Activated T-helper 1 cell treated with anti-CD3 and anti-CD28 coated beads, Interleukin-2, amount 50 U/mL, for 16 hours (primary cell): ENCODE measurements at places on chromosomes 4 and X.

DNA sequence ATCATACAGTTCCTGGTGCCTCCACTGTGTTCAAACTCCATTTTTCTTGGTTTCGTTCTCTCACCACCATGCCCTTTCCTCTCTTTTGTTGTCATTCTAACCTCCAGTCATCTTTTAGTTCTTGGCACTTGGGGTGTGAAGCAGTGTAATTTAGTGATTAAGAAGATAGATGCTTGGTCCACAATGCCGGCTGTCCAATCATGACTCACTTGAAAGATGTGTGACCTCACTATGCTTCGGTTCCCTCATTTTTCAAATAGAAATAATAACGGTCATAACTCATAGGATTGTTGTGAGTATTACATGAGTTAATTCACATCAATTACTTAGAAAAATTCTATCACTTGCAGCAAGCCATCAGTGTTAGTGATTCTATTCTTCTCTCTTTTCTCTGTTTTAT lies 327.8 kb downstream of the ADGRL3 start:
- no peak for DNase-seq

DNA sequence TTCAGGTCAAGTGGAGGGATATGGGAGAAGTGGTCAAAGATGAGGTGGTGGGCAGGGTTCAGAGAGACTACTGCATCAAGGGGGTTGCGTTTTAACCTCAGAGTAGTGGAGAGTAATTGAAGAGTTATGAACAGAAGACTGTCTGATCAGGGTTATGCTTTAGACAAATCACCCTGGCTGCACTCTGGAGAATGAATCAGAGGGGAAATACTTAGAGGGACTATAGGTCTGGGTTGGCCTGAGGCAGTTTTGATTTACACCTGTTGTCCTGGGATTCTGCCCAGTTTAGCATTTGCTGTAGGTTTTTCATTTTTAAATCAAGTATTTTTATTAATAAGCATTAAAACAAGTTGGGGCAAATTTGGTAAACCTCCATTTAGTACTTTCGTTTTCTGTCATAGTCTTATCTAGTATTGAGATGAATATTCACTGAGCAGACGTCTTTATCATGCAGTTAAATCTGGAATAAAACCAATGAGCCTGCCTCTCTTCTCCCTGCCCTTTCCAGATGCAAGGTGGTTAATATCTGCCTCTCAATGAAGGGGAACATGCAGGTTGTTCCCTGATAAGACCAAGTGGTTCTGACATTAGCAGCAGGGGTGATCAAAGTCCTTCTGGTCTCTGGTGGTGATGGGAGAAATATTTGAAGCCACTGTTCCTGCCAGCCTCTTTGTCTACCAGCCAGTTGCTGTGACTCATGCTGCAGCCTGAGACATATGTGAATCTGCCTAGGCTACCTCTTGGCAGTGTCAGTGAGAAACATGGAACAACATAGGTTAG lies 116.0 kb upstream of the RPS6KA3 start:
- no peak for DNase-seq

- DNase-seq: no peak
These were observed 65.7 kb downstream of the FREM3 start for GRCh38 chr4:143634763-143635162.

DNA sequence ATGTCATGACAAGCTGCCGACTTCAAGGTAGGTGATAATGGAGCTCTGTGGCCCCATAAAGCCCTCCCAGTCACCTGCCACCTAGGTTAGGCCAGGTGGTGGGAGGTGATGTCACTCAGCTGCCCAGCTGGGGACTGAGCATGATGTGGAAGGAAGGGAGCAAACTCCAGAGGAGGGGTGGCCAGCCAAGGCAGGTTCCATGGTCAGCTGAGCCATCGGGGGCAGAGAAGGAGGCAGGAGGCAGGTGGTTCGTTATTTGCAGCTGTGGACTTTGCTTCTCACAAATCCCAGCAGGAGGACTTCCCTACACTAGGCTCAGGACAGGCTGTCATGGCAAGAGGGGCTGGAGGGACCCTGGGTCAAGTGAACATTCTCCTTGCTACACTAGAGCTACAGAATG lies 2.1 kb downstream of the CCDC120 start:
- no peak for DNase-seq

GRCh38 chr4:35238793-35239192 lies 1005.5 kb downstream of the ARAP2 start:
- DNase-seq: no peak

DNA sequence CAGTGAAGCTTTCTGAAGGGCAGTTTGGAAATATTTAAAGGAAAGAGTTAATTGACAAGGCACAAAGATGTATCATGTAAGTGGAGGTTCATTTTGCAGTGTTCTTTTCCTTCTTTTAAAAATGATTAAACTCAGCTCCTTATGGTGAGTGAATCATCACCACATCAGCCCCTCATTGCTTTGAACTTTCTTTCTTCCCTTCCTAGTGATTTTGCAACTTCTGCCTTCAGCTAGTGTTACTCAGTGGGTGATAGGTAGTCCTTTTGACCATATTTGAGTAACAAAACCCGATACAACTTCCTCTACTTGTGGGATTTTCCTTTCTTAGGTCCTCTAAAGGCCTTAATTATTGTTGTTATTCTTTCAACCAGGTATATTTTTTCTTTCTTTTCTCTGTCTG lies 8.2 kb downstream of the ZCCHC4 start:
- no peak for DNase-seq

DNA sequence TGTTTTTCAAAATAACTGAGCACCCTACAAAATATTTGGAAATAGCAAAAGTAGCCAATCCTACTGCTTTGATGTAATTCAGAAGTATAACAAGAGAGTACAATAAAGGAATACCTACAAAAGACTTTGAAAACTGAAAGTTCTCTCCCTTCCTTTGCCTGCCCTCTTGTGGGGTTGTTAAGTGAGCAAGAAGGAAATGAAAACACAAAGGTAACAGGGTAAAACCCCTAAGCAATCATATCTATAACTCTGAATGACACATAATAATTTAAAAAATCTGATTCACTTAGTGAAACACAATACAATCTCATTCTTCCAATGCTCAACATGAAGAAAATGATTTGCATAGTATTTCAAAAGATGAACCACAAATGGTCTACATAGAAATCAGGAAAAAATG lies 98.2 kb downstream of the FRYL start:
- DNase-seq: no peak

- DNase-seq: no peak
These were observed 27.8 kb downstream of the SLC25A5 start for GRCh38 chrX:119495734-119496726.

DNA sequence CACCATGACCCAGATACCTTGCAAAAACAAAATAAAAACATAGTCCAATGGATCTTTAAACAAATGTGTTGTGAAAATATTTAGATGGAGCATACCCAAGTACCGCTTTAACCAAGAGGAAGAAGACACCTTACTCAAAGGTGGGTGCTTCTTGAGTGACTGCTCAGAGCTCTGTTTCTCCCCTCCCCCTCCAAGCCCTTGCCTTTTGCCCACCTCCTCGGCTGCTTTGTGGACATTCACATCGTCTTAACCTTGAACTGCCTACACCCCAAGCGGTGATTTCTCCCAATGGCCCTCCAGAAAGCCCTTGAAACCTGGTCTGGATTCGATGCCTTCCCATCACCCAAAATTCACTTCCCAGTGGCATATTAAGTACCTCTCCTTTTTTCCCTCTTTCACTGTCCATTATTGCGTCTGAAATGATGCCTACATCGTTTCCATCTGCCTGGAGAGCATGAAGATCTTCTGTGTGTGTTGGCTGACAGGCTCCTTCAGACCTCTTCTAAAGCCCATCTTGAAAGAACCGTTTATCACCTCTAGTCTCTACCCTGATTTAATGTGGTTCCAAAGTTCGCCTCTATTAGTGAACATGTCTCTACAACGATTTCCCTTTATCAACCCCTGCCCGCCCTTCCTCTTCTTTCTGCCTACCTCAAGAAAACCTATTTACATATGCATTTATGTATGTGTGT lies 968 bp downstream of the GPRIN3 start:
- DNase-seq: no peak
